ENCODE measurements at places on chromosomes 7 and 10. TPM values are rescaled to one million over a fixed set of nuclear protein-coding genes. Genes with fewer than 3 reads are reported as not detected.

SORCS1 gene
- total RNA-seq: not detected

FAM13C gene
- total RNA-seq: 0.18 TPM

COL28A1 gene
- 7.3 TPM for total RNA-seq

GRCh38 chr7:46545790-46546189 is 624.7 kb upstream of the IGFBP3 start:
- no peaks in the 10 kb centered on the region for H3K27me3 ChIP-seq
- H3K4me3 ChIP-seq: no peak overlapping the region
- H3K36me3 ChIP-seq: no peaks in the 10 kb centered on the region

GRCh38 chr10:79127151-79127961 is 58.6 kb downstream of the ZMIZ1 start:
- peaks cover 3% of the 10 kb centered on the region for H3K36me3 ChIP-seq
- peak; percentile 94 for DNase-seq
- H3K4me1 ChIP-seq: peaks cover 31% of the 10 kb centered on the region

SPDYE2 gene
- not detected for total RNA-seq

OGDHL gene
- total RNA-seq: 21.4 TPM

HOXA5 gene
- total RNA-seq: 4.9 TPM

DNA sequence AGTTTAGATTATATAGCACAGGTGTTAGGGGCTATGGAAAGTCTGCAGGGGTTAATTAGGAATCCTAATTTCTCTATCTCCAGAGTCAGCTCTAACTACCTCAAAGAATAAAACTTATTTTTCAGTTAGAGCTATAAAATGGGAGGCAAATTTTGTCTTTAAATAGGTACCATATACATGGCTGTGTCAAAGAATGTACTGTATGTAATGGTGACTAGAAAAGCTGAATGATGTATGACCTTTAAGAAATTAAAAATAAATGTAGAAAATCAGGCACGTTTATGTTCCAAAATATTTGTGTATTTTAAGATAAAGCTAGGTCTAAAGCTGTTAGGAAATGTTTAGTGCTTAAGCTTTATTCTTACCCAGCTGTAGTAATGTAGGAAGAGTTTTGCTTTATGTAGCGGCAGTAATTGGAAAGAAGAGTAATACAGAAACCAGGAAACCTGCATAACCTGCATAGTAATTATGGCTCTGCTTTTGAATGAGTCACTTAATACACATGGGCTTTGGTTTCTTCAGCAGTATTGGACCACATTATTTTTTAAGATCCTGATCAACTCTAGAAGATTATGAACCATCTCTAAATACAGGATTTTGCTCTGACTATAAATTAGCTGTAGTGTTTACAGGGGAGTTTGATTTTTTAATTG is 85.0 kb downstream of the KMT2E start:
- DNase-seq: no peak
- no peak overlapping the region for H3K4me3 ChIP-seq
- H3K27ac ChIP-seq: no peak overlapping the region

GRCh38 chr10:118271671-118272070 is 70.5 kb downstream of the FAM204A start:
- H3K27me3 ChIP-seq: no peaks in the 10 kb centered on the region
- no peaks in the 10 kb centered on the region for H3K36me3 ChIP-seq
- no peak overlapping the region for H3K27ac ChIP-seq
- H3K4me1 ChIP-seq: no peaks in the 10 kb centered on the region
- no peak for DNase-seq

TAS2R60 gene
- total RNA-seq: not detected

DNA sequence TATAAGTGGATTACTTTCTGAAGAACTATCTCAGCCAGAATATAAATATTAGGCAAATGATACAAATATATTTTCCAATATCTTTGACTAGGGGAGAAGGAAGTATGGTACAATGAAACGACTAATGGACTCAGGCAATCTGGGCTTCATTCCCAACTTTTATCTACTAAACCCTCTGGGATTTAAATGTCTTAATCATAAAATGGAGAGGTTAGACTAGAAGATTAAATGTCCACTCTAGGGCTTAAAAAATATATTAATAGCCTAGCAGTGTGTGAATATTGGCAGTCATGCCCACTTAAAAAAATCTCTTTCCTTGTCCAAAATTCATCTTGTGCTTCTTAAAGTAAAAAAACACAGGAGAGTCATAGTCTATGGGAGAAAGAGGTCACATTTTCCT is 98.3 kb downstream of the CTTNBP2 start:
- H3K27ac ChIP-seq: no peak overlapping the region
- no peak overlapping the region for H3K4me3 ChIP-seq
- H3K36me3 ChIP-seq: no peaks in the 10 kb centered on the region
- DNase-seq: no peak
- no peaks in the 10 kb centered on the region for H3K27me3 ChIP-seq

NOLC1 gene
- total RNA-seq: 147 TPM

DNA sequence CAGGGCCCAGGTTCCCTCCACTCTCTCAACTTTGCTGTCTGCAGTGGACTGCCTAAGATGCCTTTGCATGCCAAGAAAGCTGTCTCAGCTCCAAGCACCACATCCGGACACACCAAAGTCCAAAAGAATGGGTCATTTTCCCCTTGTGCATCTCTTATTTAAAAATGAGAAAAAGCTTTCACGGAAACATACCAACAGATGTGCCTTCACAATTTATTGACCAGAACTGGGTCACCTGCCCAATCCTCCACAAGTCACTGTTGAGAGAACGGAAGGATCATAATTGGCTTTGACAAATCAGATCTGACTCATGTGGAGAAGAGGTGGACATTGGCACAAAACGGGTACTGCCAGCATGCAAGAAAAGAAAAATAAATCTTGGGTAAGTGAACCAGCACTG is 258.3 kb downstream of the SNX13 start:
- DNase-seq: no peak
- no peaks in the 10 kb centered on the region for H3K36me3 ChIP-seq
- no peak overlapping the region for H3K4me3 ChIP-seq
- no peaks in the 10 kb centered on the region for H3K27me3 ChIP-seq
- peaks cover 20% of the 10 kb centered on the region for H3K4me1 ChIP-seq

LRRC18 gene
- not detected for total RNA-seq

DNA sequence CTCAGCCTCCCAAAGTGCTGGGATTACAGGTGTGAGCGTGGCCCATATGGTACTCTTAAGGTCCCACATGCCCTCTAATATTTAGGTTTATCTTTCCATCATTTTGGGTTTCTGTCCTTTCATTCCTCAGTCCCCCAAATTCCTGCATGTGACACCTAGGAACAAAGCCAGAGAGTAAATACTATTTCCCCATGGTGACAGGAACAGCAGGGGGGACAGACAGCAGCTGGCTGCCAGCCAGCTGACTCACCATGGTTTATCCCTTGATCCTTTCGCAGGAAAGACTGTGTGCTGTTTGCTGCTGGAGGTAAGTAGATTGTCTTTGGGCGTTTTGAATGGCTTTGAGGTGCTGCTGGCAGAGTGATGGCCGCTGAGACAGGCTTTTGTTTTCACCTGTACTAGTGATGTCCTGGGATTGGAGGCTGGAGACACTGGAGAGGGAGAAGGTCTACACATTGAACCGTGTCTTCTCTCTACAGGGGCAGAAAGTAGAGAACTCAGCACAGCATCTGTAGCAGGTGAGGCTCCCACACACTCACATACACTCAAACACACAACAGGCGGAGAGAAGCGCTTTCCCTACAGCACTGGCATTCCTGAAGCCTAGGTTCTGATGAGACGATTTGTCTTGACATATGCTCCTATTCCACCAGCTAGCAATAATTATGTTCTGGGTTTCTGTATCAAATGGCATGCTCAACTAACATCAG is 83.7 kb upstream of the EFCAB10 start:
- DNase-seq: no peak
- no peak overlapping the region for H3K4me3 ChIP-seq
- H3K27me3 ChIP-seq: no peaks in the 10 kb centered on the region
- no peaks in the 10 kb centered on the region for H3K4me1 ChIP-seq

DNA sequence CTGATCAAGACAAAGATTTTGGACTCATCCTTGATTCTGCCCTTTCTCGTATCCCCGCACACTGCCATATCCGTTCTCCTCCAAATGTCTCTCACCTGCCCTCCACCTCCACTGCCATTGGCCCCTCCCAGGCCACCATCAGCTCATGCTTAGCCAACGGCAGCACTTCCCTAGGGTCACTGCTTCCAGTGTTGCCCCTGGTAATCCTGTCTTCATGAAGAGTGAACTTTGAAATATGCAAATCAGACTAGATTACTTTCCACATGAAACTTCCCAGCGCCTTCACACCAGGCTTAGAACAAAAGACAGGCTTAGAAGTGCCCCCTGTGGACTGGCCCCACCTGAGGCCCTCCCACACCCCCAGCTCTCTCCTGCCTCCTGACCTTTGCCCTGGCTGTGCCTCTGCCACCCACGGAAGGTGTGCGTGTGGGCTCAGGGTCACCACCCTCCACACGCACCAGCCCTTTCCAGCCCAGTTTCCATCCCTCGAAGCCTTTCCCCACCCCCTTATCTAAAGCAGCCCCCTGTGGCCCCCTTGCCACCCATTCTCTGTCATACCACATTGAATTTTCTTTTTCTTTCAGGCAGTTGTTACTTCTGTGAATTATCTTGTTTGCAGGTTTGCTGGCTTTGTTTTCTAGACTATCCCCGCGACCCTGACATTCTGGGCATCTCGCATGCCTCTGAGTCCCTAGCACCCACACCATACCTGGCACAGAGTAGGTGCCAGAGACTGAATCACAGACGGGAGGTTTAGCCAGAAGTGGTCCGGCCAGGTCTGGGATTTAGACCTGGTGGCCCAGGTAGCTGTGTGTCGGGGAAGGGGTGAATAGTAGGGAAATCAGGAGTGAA is 26.8 kb upstream of the C10orf53 start:
- H3K4me3 ChIP-seq: no peak overlapping the region
- no peaks in the 10 kb centered on the region for H3K36me3 ChIP-seq
- H3K27me3 ChIP-seq: no peaks in the 10 kb centered on the region
- peak; percentile 57 for DNase-seq
- no peak overlapping the region for H3K27ac ChIP-seq

DNA sequence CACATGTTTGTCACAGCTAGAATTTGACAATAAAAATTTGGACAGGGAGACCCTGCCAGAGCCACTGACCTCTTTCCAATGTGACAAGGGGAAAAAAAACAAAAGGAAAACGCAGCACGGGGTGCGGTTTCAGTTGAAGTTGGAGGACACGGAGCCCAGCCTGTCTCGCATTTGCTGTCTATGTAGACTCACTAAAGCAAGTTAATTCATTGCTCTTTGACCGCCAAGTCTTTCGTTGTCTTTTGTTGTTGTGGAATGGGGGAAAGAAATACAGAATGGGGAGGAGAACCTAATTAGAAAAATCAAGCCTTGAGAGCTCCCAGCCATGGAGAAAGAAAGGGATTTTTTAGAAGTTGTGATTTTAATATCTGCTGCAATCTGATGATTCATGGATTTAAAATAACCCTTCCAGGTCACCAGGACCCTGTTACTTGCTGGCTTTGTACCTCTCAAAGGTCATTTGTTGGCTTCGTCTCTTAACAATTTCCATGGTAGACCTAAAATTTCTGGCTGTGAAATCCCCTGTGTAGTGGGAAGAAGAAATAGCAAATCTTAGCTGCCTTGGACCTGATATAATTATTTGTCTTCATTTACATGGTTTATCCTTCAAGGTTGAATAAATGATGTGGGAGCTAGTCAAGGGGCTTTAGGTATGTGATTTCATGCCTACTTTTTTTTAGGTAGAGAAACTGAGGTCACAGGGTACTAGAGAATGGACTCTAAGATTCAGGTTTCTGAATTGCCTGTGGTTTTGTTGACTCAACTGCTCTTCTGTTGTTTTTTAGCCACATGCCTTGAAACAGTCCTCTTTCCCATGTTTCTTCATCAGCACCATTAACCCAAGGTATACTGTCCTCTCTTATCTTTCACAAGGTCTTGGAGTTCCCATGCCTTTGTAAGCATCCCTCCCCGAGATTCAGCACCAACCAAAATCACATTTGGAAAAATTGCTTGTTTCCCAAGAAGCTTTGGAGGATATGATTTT is 78.7 kb downstream of the TCF7L2 start:
- no peak for DNase-seq
- H3K27me3 ChIP-seq: no peaks in the 10 kb centered on the region
- H3K4me3 ChIP-seq: no peak overlapping the region
- no peak overlapping the region for H3K27ac ChIP-seq
- H3K4me1 ChIP-seq: peaks cover 28% of the 10 kb centered on the region

ATRNL1 gene
- total RNA-seq: not detected

GFRA1 gene
- not detected for total RNA-seq

- no peak overlapping the region for H3K4me3 ChIP-seq
- H3K27me3 ChIP-seq: no peaks in the 10 kb centered on the region
- no peaks in the 10 kb centered on the region for H3K4me1 ChIP-seq
- DNase-seq: no peak
These were observed 320.9 kb upstream of the NPSR1 start for GRCh38 chr7:34337163-34337562.

ANAPC16 gene
- 134 TPM for total RNA-seq

SPDYE2B gene
- total RNA-seq: not detected

- H3K4me1 ChIP-seq: peaks cover 6% of the 10 kb centered on the region
- H3K4me3 ChIP-seq: no peak overlapping the region
- no peaks in the 10 kb centered on the region for H3K36me3 ChIP-seq
- H3K27me3 ChIP-seq: no peaks in the 10 kb centered on the region
- H3K27ac ChIP-seq: peak overlapping the region; percentile 22
These were observed 46.3 kb downstream of the KIAA1549 start for GRCh38 chr7:138934861-138935260.

DNA sequence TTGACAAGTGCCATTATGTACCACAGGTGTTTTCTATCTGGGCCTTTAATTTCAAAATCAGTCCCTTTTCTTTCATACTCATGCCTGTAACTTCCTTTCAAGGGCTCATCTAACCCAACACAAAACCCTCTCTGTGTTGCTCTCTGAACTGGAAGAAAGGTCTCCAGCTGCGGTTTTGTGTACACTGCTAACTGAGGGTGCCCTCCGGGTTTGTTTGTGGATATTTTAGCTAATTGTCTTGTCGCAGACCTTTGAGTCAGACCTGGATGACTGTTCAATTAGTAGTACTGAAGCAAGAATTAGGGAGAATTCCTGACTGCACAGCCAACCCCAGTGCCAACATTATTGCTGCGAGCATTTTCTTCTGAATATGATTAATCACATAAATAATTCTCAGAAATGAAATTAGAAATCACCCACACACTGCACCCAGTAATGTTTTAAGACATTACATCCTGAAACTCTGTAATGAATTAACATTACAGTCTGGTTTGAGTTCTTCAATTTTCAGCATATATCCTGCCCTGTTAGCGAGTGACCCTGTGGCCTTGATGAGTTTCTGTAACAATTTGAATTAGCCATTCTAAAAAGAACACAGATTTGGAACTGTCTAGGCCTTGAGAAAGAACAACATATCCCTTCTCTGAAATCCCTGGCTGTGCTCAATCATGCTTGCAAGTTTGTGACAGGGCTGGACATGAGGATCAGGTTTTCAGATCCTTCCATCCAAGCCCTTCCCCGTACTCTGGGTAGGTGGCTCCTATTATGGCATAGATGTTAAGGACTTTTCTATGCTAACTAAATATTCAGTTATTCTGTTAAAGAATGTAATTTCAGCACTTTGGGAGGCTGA is 460.1 kb downstream of the PLXDC2 start:
- DNase-seq: no peak
- no peaks in the 10 kb centered on the region for H3K4me1 ChIP-seq
- H3K27ac ChIP-seq: no peak overlapping the region
- H3K27me3 ChIP-seq: no peaks in the 10 kb centered on the region
- no peaks in the 10 kb centered on the region for H3K36me3 ChIP-seq
- no peak overlapping the region for H3K4me3 ChIP-seq

- no peaks in the 10 kb centered on the region for H3K36me3 ChIP-seq
- peak overlapping the region; percentile 59 for H3K4me3 ChIP-seq
- H3K27me3 ChIP-seq: no peaks in the 10 kb centered on the region
- H3K27ac ChIP-seq: peak overlapping the region; percentile 80
- H3K4me1 ChIP-seq: peaks cover 13% of the 10 kb centered on the region
These were observed 637 bp downstream of the MICU1 start for GRCh38 chr10:72625276-72625607.
